Fibroblast of the aortic adventitia (primary cell): ENCODE measurements at places on chromosomes 7 and 10.

DNA sequence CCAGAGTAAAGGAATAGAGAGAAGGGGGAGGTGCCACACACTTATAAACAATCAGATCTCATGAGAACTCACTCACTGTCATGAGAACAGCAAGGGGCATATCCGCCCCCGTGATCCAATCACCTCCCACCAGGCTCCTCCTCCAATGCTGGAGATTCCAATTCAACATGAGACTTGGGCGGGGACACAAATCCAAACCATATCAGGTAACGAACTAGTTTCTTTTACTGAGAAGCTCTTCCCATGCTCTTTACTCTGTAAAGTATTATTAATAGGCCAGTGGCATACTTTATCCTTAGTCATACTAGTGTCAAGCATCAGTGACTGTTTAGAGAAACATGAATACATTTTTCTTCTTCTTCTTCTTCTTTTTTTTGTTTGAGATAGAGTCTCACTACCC, 39.4 kb upstream of the ZNF488 start:
- DNase-seq, result no peak

GRCh38 chr10:42985436-42986316, 91.2 kb upstream of the RET start:
- no peak for DNase-seq

DNA sequence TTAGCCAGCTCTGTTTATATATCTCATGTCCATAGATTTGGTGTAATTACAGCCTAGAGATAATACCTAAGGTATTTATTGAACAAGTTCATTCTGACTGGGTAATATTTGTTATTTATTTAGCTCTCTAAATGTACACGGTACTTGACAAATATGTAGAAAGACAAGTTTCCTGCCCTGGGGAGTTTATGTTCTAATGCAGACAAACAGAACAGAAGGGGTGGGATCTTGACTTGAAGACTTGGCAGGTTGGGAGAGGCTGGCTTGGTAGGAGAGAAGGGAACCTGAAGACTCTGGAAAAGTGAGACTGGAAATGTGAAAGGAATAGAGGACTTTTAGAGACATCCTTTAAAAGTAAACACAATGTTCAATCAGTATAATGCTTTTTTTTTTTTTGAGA, 97.7 kb upstream of the CDK6 start:
- DNase-seq, result no peak

DNA sequence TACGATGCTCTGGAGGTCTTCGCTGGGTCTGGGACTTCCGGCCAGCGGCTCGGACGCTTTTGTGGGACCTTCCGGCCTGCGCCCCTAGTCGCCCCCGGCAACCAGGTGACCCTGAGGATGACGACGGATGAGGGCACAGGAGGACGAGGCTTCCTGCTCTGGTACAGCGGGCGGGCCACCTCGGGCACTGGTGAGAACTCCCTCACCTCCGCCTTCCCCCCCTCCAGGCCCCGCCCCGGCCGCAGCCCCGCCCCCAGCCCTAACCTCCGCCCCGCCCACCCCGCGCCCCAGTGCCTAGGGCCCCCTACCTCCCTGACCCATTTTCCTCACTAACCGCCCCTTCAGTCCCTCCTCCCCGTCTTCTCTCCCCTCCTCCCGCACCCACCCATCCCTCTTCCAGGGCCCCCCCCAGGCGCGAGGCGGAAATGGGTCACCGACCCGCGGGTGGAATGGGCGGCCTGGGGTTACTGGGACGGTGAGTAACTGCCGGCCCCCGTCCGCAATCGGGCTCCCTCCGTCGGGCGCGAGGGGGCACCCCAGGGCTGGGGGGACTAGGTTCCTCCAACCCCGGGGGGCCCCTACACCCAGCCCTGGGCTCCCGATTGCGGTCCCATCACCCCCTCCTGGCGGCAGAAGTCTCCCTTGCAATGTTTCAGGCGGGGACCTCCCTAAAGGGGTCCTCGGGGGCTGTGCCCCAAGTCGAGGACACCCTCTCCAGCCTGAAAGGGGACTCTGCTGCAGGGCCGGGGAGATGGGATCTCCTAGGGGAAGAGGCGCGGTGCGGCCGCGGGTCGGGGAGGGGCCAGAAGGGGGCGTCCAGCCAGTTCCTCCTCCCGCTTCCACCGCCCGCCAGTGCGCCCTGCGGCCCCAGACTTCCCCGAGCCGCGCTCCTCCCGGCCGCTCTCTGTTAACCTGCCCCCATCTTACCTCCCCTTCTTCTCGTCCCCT, 2.1 kb downstream of the PCOLCE start:
- DNase-seq, result peak; percentile 54

- DNase-seq, result peak; percentile 47
These were observed 1.1 kb downstream of the FIS1 start for GRCh38 chr7:101243646-101244374.

DNA sequence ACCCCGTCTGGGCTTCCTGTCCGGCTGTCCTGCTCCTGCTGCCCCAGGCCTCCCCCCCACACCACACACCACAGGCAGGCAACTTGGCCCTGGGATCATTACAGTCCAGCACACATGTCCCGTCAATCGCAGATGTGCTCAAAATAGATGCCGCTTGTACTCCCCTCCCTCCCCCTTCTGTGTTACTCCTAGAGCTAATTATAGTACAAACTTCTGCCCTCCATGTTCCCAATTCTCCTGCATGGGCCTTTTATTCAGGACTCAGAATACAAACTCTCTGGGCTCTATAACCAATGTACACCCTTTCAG, at the start of gene SYNPO2L:
Gene SYNPO2L, minus strand, starts transcription at position 40 of the 309 bp plus-strand sequence. CDS start 107 bp downstream, outside the sequence.
- DNase-seq, result no peak

- peak; percentile 86 for DNase-seq
These were observed 551.7 kb downstream of the HTR7 start for GRCh38 chr10:90306187-90306586.

DNA sequence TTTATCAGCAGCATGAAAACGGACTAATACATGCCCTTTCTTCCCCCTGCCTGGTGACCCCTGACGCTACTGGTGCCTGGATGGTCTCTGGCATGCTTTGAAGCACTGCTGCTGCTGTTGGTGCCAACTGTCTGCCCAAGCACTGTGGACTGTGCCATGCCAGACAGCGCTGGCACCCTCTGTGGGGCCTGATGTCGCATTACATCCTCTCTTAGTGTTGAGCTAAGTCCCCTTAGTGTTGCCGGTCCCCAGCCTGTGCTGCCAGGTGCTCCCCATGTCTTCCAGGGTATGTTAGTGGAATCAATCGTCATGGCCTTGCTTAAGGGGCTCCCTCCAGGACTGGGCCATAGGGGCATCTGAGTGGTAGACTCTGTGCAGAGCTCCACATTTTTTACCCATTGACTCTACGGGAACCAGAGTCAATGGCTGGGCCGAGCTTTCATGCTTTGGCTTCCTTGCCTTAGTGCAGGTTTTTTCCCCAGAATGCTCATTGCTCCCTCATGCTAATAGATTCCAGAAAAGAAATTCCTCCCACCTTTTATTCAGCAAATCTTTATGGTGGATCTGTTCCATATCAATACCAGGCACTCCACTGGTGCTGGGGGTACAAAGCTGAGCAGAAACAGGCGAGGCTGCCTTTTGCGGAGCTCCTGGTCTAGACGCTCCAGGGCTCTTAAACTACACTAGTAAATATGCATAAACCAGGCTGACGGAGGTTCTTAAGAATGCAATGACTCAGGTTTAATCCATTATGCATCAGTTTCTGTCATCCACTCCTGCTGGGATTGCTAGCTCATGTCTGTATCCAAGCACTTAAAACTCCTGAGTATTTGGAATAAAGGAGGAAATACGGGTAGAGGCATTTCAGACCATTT, 21.8 kb upstream of the MRC1 start:
- peak; percentile 96 for DNase-seq

DNA sequence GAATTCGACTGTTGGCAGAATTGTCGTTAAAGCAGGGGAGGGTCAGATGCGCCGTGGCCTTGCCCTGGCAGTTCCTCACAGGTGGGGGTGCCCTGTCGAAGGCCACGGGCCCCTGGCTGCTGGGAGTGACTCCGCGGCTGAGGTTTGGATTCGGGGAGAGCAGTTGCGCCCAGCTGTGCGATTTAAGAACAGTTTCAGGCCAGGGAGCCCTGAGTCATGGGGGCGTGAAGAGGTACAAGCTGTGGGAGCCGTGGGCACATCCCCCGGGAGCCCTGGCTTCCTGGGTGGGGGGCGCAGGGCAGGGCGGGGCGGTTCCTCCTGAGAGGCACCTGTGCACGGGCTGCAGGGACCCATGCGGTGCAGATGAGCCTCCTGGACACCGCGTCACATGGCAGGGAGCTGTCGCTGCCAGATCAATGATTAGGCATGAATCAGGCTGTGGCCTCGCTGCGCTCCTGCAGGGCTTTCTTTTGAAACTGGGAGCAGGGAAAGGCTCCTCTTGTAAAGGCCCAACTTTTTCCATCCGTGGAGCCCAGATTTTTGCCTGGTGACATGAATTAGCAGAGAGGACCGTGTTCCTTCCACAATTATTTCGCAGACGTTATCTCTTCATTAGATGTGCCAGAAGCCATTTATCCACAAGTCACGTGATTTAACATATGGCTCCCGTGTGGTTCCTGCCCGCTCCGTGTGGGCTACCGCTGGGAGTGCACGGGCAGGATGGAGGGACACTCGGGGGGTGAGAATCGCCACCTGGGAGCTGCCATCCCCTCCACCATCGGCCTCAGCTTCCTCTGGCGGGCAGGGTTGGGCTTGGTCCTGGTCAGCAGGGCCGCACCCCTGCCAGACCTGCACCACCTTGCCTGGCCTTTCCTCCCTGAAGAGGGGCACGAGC, 918 bp downstream of the PWWP2B start:
- DNase-seq, result peak; percentile 54

DNA sequence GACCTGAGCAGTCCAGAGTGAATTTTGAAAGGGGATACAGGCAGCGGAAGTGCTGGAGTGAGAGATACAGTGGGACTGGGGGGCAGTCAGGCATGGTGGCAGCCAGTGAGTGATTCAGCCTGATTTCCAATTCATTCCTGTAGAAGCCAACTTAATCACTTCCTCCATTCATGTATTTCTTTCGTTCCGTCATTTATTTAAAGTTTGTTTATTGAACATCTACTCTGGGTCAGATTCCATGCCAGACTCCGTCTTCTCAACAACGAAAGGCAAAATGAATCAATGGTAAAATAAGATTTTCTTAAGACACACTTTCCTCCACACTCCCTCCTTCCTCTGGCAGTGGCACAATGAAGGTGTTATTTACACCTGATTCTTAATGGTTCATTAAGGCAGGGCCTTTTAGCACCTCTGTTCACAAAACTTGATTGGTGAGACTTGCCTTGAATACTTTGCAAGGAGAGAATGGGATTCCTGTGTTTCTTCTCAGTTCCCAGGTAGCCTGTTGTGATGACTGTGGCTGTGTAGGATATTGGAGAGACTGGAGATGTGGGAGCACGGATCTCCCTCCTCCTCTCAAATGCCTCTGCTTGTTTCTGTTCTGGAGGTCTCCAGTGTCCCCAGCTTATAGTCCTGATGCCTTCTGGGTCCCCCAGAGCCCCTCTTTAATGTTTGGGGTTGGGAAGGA, 27.9 kb downstream of the ADCYAP1R1 start:
- no peak for DNase-seq

GRCh38 chr7:774161-775109, 47.4 kb upstream of the PRKAR1B start:
- peak; percentile 20 for DNase-seq

DNA sequence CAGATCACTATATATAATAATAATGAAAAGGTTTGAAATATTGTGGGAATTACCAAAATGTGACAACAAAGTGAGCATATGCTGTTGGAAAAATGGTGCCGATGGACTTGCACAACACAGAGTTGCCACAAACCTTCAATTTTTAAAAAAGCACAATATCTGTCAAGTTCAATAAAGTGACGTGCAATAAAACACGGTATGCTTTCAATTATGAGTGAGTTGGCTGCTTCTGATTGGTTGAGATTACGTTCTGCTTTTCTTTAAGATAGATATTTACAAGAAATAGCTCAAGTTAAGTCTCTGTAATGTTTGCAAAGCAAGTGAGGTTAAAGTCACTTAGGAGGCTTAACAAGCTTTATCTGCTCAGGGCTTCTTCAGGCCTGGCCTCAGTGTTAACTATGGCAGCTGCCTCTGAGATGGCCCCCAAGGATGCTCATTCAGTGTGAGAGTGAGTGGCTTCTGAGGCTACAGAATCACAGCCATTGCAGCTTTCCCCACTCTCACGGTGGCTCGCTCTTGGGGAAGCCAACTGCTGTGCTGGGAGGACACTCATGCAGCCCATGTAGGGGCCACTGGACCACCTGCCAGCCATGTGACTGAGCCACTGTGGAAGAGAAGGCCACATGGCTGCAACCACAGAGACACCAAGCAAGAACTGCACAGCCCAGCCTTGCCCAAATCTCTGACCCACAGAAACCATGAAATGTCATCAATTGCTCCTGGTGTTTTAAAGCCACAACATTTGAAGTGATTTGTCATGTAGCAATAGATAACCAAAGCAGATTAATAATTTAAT, 78.3 kb upstream of the TMEM72 start:
- no peak for DNase-seq

DNA sequence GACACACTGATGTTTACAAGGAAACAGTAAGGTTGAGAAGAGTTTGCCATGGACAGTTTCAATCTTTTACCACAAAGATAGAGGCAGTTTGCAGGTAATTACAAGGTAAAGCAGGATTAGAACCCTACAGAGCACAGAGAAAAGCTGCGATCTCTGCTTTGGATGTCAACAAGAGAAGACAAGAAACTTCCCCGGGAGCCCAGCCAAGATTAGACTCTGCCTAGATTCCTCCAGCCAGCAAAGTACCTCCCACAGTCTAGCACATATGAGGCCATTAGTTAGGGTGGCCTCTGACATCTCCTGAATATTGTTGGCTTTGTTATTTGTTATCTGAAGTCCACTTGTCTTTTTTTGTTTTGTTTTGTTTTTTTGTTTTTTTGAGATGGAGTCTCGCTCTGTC, 178.1 kb downstream of the CALN1 start:
- no peak for DNase-seq

- DNase-seq, result no peak
These were observed 5.2 kb upstream of the NOLC1 start for GRCh38 chr10:102146971-102147428.

- DNase-seq, result no peak
These were observed 13.8 kb downstream of the RSU1 start for GRCh38 chr10:16803464-16803863.

DNA sequence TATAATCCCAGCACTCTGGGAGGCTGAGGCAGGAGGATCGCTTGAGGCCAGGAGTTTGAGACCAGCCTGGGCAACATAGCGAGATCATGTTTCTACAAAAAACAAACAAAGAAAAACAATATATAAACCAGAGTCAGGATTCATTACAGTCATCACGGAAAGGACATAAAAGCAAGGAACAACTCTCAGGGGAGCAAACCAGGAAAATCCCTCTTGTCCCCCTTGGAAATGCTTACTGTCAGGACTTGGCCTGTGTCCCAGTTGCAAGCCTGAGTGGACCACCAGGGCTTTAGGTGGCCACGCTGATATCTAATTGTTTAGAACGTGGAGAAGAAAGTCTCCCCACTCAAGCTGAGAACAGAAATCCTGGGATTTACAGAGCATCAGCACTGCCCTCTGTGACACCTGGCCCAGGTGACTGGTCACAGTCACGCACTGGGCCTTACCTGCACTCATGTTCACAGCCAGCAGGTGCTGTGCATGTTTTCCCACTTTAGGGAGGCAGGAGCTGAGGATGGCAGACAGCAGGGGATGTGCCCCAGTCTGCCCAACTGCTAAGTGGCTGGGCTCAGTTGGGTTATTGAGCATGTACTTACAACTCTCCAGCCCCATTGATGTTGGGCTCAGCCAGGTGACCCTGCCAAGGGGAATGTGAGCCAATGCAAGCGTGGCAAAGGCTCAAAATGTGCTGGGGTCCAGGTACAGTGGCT, 60.9 kb downstream of the TMEM130 start:
- DNase-seq, result no peak
